ENCODE measurements at places on chromosomes 6 and 20.

DNA sequence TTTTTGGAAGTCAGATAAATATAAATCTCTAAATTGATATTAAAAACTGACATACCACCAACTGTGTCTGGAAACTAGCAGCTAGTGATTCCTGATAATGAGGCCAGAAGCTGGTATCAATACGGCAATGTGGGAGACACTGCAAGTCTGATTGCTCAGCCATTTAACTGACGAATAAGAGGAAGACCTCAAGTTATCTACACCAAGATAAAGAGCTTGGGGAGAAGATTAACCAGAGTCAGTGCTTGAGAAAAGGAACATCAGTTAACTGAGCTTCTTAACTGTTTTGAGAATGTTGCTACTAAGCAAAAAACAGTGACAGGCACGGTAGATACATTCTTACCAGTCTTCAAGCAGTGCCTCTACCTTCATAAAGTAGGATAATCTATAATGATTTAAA lies 140.4 kb upstream of the TENT5A start:
- no peak for DNase-seq

GRCh38 chr6:74631564-74631963 lies 574.3 kb downstream of the COL12A1 start:
- DNase-seq: no peak

DNA sequence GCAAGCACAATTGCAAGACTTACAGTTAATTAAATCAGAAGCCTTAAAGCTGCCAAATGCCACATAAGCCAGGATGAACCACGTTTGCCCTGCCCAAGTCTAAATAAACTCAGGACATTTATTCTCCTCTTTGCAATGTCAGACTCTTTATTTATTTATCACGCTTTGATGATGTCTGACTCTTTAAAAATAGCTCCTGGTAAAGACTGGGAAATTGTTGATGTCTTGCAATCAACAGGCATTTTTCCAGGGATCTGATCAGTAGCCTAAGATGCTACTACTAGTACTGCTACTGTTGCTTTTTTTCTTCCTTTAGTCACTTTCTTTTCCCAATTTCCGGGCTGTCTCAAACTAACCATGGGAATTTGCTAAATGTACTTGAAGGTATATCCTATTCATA lies 365.8 kb upstream of the MARCKS start:
- no peak for DNase-seq

DNA sequence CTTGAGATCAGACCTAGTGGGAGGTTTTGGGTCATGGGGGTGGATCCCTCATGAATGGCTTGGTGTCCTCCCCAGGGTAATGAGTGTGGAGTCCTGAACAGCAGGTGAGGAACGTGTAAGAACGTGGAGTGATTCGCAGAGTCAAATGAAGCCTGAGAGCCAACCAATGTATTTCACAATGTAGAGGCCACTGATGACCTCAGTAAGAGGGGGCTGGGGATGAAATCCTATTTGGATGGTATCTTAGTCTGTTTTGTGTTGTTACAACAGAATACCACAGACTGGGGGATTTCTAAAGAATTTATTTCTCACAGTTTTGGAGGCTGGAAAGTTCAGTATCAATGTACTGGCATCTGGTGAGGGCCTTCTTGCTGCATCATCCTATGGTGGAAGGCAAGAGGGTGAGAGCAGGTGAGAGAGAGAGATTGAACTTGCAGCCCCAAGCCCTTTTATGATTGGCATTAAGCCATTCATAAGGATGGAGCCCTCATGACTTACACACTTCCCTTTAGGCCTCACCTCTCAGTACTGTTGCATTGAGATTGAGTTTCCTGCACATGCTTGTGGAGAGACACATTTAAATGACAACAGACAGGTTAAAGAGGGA lies 47.3 kb upstream of the HIVEP1 start:
- DNase-seq: no peak

GRCh38 chr20:53939572-53940359 lies 130.6 kb downstream of the BCAS1 start:
- peak; percentile 46 for DNase-seq

DNA sequence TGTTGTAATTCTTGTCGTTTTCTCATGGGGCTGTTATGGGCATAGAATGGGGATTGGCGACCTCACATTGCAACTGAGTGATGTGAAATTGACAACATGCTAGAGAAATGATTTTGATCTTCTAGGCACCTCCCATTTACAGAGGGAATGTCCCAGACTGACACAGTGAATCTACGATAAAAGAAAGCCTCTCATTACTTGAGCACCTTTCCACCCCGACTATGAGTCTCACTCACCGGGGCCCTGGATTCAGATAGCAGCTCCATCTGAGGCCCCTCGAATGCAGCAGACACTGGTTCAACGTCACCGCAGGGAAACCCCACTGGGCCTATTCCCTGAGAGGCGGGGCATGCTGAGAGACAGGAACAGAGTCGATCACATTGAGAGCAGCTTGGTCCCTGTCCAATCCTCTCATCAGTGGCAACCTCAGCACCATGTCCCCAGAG lies 49.1 kb downstream of the NFATC2 start:
- DNase-seq: no peak

DNA sequence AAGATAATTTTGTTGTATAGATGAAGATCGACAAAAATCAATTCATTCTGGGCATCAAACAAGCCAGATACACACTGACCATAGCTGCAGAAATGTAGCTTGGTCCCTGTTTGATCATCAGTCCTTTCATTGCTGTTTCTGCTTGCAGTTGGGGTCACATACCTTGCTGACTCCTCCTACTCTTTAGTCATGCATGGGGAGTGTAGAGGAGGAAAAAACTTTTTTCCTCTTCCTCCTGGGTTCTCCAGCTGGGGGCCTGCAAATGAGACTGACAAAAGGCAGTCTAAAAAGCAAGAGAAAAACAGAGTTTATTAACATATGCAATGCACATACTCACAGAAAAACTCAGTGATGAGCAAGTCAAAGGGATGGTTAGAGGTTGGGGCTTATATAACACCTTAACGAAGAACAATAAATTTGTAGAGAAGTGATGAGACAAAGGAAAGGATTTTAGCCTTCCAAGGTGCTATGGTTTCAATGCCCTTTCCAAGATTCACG lies 105.8 kb downstream of the QRSL1 start:
- no peak for DNase-seq

- peak; percentile 21 for DNase-seq
Observed at GRCh38 chr6:107460083-107460631, 793 bp upstream of the PDSS2 start.

DNA sequence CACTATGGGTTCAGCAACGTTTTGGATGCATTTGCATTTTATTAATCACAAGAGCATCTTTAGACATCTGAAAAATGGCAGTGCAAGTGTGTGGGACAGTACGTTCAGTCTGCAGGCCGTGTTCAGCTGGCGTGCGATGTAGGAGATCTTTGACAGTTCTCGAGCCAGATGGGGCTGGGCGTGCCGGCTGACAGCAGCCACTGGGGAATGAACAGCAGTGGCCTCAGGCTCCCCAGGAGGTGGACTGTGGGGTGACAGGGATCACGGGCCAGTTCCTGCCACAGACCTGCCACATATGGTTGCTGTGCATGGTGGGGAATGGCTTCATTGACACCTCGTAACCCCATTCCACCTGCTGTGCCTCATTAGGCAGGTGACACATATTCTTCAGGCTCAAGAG lies 16.4 kb upstream of the MLN start:
- DNase-seq: no peak

DNA sequence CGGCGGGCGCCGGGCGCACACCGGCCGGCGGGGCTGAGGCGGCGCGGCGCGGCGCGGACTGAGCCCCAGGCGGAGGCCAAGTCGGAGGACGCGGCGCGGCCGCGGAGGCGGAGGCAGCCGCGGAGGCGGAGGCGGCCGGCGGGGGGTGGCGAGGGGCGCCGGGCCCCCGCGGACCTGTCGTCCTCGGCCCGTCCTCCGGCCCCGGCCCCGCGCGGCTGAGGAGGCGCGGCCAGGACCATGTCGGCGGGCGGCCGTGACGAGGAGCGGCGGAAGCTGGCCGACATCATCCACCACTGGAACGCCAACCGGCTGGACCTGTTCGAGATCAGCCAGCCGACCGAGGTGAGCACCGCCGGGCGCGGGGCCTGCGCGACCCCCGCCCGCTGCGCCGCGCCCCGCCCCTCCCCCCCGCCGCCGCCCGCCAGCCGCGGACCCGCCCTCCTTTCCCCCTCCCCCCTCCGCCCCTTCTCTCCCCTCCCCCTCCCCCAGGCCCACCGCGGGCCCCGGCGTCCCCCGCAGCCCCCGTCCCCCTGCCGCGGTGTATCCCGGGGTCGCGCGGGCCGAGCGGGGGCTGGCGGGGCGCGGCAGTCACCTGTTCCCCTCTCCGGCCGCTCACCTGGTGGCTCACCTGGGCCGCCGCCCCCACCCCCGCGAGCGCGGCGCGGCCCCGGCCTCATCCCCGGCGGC lies at the start of gene AFDN:
TSS of gene AFDN (plus strand) at position 16 of the 687 bp plus-strand sequence. CDS start at position 238, 222 bp downstream.
- no peak for DNase-seq

GRCh38 chr6:55994531-55994930 lies 119.1 kb upstream of the BMP5 start:
- DNase-seq: no peak

GRCh38 chr6:46909371-46909770 lies 12.4 kb downstream of the ADGRF5 start:
- DNase-seq: no peak

- no peak for DNase-seq
Observed at GRCh38 chr6:73081955-73082354, 143.3 kb downstream of the KHDC1L start.

- no peak for DNase-seq
Observed at GRCh38 chr6:1629316-1629715, 19.6 kb downstream of the FOXC1 start.

DNA sequence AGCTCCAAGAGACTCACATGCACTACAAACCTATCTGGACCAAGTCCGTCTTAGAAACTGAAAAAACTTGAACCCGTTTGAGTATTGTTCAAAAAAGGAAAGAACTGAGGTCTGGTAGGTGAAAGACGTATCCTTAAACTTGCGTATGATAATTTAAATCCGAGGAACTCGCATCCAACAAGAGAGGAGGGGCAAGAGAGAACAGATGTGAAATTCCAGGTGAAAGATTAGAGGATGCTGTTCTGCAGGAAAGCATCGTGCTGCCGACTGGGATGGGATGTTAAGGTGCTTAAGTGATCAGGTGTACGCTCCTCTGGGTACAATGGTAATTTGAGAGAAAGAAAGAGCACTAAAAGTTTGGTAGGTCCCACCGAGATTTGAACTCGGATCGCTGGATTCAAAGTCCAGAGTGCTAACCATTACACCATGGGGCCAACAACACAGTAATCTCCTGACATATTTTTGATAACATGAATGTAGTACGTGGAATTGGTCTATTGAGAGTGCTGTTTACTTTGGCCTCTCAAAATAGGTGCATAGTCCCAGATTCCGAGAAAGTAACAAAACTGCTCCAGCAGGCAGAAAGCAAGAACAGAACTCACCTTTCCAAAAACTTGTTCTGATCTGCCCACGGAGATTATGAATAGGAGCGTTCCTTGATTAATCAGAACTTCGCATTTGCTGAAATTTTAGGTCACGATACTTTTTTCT lies 53.5 kb upstream of the BTN3A2 start:
- peak; percentile 60 for DNase-seq

DNA sequence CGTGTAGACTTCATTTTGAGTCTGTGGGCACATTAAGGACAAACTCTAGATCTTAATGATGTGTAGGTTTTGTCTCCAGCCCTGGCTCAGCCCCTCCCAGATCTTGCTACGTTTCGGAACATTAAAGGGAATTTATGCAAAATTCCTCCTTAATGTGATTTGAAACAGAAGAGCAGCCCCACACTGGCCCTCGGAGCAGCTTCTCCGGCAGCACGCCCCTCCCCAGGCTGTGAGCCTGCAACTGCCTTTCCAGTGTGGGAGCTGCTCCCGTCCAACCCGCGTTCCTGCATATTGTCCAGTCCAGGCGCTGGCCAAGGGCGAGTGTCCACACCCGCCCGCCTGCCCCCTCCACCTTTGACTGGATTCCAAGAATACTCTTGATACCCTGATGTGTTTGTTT lies 257.2 kb downstream of the TAF4 start:
- DNase-seq: no peak

Data from bone marrow (tissue), 2 donors.